ENCODE measurements at places on chromosomes 2 and 18.

DNA sequence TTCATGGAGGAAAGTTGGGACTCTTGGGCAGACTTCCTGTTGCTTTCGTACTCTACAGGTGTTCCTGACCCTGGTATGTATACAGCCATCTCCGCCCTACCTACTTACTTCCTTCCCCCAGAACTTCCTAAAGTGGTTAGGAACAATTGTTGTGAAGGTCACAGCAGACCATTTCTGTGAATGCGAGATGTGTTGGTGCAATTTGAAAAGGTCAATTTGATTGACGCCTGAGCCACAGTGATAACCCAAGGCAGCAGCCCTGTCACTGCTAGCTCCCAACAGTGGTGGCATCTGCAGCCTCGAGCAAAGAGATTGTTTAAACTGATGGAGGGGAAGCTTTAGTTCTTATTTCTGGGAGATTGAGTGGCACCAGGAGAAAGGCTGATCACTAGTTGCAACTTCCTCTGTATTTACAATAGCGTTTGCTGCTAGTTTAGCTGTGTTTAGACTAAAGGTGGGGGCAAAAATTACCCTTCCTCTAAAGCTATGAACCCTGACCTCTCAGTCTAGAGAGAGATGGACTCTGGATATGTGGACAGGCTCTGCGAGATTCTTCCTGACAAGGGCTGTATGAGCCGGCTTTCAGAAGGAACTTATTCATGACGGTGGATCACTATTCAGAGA, 78.3 kb upstream of the MAP4K3 start:
- no peak for DNase-seq

DNA sequence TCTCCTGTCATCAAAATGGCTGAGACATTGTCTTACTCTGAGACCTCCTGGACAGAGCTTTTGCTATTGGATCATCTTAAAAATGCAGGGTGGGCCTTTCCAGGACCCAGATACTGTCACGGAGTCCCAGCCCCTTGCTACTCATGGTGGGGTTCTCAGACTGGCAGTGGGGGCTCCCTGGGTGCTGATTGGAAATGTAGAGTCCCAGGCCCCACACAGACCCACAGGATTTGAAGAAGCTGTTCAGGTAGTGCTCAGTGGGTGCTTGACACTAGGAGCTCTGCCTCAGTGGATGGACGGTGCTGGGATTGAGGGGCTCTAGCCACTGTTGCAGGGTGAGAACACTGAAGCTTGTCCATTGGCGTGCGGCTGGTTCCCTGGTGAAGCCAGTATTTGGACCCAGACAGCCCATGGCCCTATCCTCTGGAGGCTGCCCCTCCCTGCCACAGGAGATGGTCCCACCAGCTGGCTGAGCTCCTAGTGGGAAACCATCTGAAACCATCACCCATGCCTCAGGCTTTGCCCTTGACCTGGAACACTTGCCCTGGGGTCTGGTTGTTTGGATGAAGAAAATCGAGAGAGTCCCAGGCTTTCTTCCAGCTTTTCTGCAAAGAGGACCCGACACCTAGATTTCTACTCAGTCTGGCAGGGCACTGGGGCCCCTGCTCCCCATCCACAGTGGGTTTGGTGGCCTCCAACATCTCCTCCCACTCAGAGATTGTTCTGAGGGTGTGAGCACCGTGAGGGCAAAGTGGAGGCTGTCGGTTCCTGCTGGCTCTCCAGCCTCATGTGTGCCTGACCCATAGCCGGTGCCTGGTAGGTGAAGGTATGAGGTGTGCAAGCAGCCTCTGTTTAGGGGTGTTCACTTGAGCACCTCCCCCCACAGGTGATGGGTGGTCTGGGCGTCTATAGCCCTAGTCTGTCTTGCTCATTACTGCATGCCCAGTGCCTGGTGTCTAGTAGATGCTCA, 30.1 kb downstream of the MROH2A start:
- no peak for DNase-seq

- no peak for DNase-seq
Measured at GRCh38 chr18:63397349-63397748, 24.9 kb downstream of the VPS4B start.

DNA sequence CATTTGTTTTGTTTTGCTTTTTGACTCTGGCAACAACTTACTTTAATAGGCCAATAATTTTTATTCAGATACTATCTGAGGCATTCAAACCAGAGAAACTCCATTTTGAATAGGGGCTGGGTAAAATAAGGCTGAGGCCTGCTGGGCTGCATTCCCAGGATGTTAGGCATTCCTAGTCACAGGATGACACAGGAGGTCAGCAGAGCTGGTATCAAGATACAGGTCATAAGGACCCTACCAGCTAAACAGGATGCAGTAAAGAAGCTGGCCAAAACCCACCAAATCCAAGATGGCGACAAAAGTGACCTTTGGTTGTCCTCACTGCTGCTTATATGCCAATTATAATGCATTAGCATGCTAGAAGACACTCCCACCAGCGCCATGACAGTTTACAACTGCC, 102.2 kb upstream of the XPO1 start:
- no peak for DNase-seq

GRCh38 chr2:6773007-6773693, 92.6 kb downstream of the CMPK2 start:
- DNase-seq: no peak

DNA sequence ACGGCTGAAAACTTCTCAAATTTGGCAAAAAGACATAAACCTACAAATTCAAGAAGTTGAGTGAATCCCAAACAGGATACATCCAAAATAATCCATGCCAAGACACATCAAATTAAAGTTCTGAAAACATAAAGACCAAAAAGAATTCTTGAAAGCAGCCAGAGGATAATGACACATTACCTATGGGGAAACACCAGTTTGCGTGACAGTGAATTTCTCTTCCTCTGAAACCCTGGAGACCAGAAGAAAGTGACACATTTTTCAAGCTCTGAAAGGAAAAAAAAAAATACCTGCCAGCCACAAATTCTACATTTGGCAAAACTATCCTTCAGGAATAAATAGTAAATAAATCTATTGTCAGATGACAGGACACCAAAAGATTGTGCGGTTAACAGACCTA, 86.0 kb upstream of the AFF3 start:
- DNase-seq: no peak

GRCh38 chr2:74843899-74844298, 10.0 kb downstream of the HK2 start:
- peak; percentile 38 for DNase-seq

DNA sequence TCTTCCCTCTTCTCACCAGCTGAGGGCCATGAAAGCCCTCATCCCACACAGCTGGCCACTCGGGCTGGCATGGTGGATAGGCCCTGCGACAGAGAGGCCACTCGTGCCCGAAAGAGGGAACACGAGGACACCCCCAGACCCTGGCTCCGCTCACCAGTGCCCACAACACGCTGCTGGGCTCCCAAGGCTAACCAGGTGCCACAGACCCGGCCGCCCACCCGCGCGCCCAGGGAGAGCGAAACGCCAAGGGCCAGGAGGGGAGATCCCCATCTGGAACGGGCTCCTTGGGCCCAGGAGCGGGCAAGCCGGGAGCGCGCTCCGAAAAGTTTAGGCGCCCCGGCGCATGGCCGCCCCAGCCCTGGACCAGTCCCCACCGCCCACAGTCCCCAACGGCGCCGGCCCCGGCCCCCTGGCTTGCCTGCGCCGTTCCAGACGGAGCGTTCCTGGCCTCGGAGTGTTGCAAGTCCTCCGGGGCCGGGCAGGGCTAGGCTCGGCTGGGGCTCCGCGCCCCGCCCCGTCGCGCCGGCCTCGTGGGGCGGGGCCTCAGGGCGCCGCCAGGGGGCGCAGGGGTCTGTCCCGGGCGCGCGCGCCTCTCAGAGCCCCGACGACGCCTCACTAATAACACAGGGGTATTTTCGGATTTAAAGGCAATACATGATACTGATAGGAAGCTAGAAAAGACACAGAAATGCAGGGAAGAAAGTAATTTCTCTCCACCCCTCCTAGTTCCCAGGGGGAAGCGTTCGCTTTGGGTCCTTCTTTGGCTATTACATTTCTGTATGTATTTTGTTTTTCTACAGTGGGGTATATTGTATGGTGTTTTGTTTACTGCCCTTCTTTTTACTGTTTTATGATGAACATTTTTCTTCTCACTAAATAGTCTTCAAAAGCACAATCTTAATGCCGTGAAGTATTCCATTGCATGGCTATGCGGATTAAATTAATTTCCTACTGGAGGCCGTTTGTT, at the start of gene TMBIM1:
TMBIM1 (minus strand) TSS at position 456 of the 967 bp plus-strand sequence. CDS start 10,362 bp downstream, outside the sequence.
- DNase-seq: peak; percentile 33

All from amniotic stem cell (primary cell).